AG04449 (cell line): ENCODE measurements at places on chromosomes 3 and 15.

DNA sequence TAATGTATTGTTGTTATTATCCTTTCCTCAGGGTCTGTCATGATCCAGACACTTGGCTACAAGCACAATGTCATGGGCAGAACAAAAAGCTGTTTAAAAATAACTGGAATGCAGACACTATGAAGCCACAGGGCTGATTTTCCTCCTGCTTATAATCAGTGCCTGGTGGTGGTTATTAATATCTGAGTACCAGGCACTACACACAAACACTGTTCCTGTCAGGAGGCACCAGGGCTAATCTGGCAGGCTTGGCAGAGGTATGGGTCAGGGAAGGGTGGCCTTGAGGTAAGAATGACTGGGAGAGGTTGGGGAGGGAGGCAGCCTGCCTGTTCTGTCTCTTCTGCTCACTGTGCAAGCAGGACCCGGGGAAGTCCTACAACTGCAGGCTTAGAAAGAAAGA lies 67.2 kb downstream of the WDR76 start:
- no peak for DNase-seq

DNA sequence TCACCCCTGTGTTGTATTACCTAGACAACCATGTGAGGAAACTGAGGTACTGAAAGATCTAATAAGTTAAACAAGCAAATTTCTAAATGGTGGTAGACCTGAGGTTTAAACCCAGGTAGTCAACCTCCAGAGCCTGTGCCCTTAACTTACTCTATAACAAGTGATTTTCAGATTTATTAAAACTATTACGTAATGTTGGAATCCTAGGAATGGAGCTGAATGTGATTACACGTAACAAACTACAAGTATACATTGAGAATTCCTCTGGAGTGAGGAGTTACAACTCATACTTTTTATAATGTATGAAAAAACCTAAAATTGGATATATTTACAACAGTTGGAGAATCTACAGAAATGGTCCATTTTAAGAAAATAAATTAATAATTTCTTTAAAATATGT lies 18.0 kb downstream of the FAM98B start:
- no peak for DNase-seq

DNA sequence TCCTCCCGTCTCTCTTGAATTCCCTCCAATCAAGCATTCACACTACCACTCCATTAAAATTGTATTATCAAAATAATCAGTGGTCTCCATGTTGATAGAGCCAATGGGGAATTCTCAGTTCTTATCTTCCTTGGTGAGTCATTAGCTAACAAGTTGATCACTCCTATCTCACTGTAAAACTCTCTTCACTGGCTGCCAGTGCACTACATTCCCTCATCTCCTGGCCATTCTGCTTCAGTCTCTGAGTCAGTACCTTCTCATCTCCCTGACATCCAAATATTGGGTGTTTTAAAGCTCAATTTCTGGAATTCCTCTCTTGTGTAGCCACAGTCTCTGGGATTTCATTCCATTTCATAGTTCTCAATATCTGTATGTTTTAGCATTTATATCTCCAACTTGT lies 175.2 kb downstream of the ALDH1A2 start:
- no peak for DNase-seq

- DNase-seq = no peak
These were observed 28.6 kb upstream of the PLXNA1 start for GRCh38 chr3:126954141-126954842.

GRCh38 chr3:124784686-124785382 lies 54.6 kb downstream of the UMPS start:
- no peak for DNase-seq

GRCh38 chr15:33807665-33808064 lies 160.6 kb upstream of the CHRM5 start:
- no peak for DNase-seq

- DNase-seq = no peak
These were observed 836 bp upstream of the AKAP13 start for GRCh38 chr15:85379403-85380131.

GRCh38 chr15:22978691-22979237 lies 1.4 kb downstream of the CYFIP1 start:
- no peak for DNase-seq

DNA sequence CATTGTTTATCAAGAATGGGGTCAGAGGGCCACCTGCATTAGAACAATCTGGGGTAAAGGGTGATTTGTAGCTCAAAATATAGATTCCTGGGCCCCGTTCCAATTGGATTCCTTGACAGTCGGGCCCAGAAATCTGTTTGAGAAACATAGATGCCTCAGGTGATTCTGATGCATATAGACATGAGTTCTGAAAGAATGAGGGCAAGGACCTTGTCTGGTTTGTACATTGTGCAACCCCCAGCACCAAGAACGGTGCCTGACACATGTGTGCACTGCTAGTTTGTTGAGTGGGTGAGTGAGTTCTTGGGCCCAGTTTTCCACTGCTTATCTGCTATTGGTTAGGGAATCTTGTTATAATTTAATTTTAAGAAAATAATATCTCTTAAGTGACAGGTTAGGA lies 16.6 kb downstream of the CRYBG3 start:
- DNase-seq = no peak

DNA sequence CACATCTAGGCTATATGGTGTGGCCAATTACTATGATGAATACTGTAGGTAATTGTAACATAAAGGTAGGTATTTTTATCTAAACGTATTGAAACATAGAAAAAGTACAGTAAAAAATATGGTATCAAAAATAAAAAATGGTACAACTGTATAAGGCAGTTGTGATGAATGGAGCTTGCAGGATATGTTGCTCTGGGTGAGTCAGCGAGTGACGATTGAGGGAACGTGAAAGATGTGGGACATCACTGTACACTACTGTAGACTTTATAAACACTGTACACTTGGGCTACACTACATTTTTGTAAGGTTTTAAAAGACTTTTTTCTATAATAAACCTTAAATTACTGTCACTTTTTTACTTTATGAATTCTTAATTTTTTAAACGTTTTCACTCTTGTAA lies 10.3 kb downstream of the CTNNB1 start:
- no peak for DNase-seq

- DNase-seq = no peak
These were observed 7.2 kb downstream of the FAM174B start for GRCh38 chr15:92648190-92648875.

DNA sequence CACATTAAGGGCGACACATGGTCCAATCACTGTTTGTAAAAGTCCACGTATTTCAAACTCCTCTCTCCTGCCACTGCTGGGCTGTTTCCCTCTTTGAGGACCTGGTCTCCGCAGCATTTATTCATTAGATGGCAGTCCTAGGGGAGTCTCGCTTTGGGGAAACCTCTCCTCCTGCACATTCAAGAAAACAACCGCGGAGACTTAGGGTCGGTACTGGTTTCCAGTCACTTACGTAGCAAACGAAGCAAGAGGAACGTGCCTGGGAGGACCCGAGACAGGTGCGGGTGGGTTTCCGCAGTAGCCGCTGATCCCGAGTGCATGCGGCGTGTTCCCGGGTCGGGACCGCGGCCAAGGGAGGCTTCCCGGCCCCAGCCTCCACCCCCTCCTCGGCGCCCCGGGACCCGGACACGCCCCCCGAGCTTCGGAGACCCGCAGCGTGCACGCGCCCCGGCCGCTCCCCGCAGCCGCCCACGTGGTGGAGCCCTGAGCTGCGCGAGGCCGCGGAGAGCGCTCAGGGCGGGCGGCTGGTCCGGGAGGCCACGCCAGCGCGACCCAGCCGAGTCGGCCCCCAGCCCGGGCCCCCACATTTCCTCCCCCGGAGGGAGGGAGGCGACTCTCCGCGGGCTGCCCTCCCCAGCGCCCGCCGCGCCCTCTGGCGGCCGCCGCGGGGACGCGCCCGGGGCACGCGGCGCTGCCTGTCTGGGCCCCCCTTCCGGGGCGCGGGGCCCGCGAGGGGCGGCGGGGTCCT lies 1.1 kb upstream of the IGF1R start:
- DNase-seq = no peak

DNA sequence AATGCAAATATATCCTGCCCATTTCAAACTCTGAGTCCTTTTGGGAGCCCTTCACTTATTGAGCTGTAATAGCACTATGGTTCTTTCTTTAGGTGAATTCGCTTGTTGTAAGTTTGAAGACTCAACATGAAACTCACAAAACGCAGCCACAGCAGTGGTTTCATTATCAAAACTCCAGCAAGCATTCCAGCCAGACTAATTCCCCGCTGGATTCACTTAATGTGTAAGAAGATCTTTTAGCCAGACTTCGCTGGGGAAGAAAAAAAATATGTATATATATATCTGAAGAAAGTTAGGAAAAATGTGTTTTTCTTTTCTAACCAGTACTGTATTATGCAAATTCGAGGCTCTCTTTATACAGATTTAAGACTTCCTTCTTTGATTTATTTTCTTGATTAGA lies 241.1 kb downstream of the WNT5A start:
- no peak for DNase-seq

- DNase-seq = no peak
These were observed 86.2 kb downstream of the CMSS1 start for GRCh38 chr3:99903869-99904268.

DNA sequence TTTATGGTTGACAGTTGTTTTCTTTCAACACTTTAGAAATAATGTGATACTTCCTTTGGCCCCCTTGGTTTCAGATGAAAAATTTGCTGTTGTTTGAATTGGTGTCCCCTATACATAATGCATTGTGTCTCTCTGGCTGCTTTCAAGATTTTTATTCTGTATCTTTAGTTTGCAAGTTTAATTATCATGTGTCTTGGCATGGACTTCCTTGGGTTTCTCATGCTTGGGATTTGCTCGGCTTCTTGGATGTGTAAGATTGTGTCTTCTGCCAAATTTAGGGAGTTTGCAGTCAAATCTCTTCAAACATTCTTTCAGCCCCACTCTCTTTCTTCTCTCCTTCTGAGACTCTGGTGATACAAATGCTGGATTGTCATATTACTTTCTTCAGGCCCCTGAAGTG lies 53.4 kb upstream of the PTPRG start:
- DNase-seq = no peak
